Upper lobe of left lung (tissue), 6 donors: ENCODE measurements at places on chromosomes 1 and 21.

DNA sequence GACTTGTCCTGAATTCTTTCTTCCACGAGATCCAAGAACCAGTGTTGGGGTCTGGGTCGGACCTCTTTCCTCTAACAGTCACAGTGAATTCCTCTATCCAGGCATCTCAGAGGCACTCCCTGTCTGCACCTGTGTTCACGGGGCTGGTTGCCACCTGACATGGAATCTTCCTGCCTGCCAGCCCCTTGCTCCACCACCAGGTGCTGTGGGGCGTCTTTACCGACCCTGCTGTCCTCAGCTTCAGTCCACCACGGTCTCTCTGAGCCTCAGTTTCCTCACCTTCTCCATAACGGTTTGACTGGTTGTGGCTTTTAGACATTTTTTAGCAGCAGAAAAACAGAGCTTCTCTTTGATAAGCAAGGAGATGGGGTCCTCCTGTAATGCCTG is 62.7 kb downstream of the SDC3 start:
- peak; percentile 27 for DNase-seq

DNA sequence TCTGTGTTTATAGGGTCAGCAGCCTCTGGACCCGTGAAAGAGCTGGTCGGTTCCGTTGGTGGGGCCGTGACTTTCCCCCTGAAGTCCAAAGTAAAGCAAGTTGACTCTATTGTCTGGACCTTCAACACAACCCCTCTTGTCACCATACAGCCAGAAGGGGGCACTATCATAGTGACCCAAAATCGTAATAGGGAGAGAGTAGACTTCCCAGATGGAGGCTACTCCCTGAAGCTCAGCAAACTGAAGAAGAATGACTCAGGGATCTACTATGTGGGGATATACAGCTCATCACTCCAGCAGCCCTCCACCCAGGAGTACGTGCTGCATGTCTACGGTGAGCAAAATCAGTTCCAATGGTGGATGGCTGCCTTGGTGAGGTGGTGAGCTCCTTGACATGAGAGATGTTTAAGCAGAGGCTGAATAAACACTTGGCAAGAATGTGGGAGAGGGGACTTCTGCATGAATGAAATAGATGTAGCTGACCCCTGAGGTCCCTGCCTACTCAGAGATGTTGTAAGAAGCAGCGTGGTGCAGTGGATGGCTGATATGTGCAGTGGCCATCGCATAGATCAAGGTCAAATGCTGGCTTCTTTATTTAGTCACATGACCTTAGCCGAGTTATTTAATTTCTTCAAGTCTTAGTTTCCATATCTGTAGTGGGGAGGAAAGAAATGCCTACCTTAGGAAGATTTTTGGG is 9.3 kb downstream of the SLAMF7 start:
- DNase-seq: no peak

DNA sequence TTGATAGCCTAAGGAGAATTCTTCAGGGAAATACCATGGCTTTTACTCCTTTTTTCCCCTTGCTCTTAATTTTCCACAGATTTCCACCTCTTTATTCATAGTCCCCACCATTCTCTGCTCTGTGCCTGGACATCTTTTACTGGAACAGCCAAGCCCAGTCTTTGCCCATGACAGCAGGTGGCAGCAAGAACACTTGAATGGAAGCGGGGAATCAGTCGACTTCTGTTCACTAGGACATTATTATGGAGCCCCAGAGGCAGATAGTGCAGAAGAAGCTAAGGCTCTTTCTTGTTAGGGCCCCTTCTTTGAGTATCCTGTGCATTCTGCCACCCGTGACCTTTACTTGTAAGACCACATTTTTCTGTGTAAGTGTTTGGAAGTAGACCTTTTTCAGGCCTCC is 6.3 kb downstream of the OR14I1 start:
- DNase-seq: no peak

DNA sequence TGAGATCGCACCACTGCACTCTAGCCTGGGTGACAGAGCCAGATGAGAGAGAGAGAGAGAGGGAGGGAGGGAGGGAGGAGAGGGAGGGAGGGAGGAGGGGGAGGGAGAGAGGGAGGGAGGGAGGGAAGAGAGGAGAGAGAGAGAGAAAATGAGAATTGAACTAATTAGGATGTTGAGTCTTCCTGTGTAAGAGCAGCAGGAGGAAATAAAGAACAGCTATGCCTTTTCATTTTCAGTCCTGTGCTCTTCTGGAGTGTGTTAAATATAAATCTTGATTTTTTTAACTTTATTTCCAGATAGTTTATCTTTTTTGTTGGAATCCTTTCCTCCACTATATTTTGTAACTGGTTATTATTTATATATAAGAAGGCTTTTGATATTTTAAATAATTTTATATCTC is 27.1 kb downstream of the DNTTIP2 start:
- DNase-seq: no peak

DNA sequence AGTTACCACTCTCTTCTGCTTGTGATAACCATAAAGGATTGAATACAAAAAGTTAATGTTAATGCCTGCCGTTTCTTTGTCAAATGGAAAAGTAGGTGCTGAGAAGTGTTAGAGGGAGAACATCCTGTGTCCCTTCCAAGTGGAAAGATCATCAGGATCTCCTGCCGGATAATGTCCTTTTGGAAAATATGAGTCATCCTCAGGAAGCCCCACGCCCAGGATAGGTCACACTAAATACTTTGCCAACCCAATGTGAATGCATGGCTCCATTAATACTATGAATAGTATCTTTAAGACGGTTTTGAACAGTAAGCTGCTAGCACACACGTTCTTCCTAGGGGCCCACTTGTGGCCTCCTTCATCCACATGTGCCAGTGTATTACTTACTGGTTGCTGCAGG is 279.5 kb downstream of the ZNF326 start:
- no peak for DNase-seq
